RPMI8226 (cell line): ENCODE measurements at places on chromosomes 2 and 18.

- no peak for DNase-seq
Measured at GRCh38 chr18:22285361-22286140, 116.2 kb downstream of the GATA6 start.

DNA sequence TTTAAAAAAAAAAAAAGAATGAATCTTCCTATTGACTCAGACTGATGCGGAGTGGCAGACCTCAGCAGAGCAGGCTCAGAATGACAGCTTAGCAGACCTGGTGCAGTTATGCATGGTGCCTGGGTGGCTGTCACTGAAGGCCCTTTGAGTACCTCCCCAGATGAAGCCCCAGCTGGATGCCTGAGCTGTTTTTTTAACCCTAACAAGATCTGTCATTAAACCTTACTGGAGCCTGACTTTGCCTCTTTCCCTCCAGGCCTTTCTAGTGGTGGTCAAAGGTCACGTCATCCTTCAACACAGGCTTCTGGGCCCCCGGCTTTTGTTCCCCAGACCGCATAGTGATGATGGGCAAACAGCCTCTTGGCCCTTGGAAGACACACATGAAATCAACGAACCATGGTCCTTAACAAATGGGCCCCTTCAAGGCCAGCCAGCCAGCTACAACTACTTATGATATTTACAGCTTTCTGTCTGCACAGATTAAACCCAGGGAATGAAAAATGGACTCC is 138.3 kb upstream of the CYP1B1 start:
- DNase-seq, result no peak

- DNase-seq, result peak; percentile 30
Measured at GRCh38 chr2:172101821-172102390, 794 bp downstream of the DLX2 start.

DNA sequence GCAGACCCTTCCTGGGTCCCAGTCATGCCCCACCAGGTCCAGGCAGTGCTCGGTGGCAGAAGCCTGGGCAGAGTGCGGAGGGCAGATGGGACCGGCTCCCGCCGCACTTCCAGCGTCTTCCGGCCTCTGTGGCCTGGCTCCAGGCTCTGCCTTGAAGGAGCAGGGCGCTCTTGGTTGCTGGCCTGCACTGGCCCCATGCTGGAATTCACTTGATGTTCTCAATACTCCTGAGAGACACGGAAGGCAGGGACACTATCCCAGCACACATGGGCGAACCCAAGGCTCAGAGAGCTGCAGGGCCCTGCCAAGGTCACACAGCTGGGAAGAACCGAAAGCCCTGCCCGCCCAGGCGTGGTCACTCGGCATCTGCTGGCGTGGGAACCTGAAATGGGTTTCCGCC is 87.6 kb upstream of the ODC1 start:
- no peak for DNase-seq

GRCh38 chr2:231379266-231380215 is 16.0 kb upstream of the B3GNT7 start:
- DNase-seq, result no peak

- DNase-seq, result peak; percentile 17
Measured at GRCh38 chr2:149715005-149715592, 127.5 kb upstream of the MMADHC start.

DNA sequence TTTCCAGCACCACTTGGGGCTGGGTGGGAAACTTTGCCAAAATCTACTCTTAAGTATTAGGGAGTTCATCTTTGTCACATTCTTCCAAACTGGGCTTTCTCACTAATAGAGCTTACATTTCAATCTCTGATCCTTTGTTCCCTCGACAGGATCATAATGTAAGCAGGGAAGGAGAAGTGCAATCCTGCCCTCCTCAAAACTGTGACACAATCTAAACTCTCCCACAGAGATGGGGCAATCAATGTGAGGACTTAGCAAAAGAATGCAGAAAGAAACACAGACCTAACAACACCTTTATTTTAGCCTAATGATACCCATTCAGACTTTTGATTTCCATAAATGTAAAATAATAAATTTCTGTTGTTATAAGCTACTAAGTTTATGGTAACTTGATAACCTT is 40.8 kb downstream of the DSEL start:
- no peak for DNase-seq

DNA sequence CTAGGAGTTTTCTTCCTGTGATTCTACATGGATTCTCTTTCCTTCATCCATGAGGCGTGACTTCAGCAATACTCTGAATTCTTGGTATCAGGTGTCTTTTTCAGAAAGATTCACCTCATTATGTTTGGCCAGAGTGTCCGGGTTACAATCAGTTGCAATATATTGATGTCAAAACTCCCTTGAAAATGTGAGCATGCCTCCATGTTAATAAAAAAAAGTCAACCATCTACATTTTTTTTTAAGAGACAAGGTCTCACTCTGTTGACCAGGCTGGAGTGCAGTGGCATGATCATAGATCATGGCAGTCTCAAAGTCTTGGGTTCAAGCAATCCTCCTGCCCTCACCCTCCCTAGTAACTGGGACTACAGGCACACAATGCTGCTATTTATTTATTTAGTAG is 80.9 kb upstream of the NEUROD1 start:
- no peak for DNase-seq

DNA sequence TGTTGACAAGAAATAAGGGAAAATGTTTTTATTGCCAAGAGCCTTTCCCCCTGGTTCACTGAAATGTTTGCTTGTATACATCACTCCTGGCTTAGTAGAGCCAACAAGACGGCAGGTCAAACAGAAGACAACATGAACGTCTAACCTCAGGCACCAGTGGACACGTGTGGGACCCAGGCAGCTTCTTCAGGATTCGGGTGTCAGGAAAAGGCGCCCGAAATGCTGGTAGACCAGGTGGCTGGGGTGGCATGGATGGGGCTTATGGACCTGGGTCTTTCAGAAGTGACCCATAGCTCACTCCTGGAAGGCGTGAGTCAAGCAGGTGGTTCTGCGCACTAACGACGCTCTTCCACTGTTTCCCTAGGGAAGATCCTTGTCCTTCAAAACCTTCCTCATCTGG is 23.3 kb upstream of the NFATC1 start:
- DNase-seq, result no peak

GRCh38 chr2:60405271-60405919 is 148.1 kb downstream of the BCL11A start:
- DNase-seq, result no peak

DNA sequence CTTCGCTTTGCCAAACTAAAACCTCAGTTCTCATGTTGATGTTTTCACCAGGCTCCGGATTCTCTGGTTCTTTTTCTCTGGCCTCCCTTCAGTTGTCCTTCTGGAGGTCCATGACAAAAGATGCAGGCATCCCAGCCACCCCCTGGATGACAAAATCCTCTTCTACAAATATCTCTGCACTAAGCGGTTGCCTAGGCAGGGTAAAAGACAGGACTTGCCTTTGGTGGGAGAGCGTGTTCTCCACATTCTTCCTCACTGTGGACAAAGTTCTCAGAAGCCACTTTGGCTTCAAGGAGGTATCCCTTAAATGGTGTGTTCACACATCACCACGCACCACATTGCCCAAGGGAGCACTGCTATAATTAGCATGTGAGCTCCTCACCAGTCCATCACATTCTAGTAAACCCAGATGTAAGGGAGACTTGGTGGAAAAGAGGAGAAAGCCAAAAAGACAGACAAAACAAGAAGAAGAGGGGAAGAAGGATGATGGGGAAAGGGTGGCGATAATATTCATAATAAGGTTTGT is 23.6 kb upstream of the MRPL33 start:
- no peak for DNase-seq

- no peak for DNase-seq
Measured at GRCh38 chr2:174908284-174908683, 96.9 kb downstream of the CHN1 start.

DNA sequence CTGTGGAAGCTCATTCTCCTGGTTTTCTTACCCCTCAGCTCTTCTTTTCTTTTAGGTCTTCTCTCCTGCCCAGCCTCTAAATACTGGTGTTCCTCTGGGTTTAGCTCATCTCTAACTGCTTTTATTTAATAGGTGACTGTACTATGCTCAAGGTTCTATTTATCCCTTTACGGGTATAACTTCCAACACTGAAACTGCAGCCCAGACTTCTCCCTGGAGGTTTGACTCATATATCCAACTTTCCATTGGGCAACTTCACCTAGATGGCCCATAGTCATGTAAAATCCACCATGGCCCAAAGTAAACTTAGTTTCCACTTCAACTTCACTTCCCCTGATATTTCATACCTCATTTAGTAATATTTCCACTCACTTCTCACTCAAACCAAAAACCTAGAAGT is 273.1 kb downstream of the PLCL1 start:
- DNase-seq, result no peak

- no peak for DNase-seq
Measured at GRCh38 chr2:67799886-67800285, 262.9 kb downstream of the C1D start.

- peak; percentile 30 for DNase-seq
Measured at GRCh38 chr2:172985139-172985892, 90.3 kb upstream of the MAP3K20 start.

- no peak for DNase-seq
Measured at GRCh38 chr2:70697603-70698383, 70.2 kb downstream of the ADD2 start.

DNA sequence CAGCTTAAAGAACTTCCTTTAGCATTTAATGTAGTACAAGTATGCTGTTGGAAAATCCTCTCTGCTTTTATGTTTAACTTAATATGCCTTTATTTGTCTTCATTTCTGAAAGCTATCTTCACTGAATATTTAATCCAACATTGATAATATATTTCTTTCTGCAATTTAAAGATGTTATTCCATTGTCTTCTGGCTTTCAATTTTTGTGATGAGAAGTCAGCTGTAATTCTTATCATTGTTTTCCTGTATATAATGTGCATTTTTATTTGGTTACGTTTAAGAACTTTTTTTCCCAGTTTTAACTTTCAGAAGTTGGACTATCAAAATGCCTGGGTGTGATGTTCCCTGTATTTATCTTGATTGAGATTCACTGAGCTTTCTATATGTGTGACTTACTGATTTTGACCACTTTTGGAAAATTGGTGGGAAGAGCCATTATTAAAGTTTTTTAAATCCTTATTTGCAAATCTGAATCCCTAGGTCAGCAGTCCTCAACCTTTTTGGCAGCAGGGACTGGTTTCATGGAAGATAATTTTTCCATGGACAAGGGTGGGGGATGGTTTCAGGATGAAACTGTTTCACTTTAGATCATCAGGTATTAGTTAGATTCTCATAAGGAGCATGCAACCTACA is 241.0 kb downstream of the TNS1 start:
- DNase-seq, result no peak

- no peak for DNase-seq
Measured at GRCh38 chr2:109525836-109526235, 87.9 kb downstream of the SEPTIN10 start.

DNA sequence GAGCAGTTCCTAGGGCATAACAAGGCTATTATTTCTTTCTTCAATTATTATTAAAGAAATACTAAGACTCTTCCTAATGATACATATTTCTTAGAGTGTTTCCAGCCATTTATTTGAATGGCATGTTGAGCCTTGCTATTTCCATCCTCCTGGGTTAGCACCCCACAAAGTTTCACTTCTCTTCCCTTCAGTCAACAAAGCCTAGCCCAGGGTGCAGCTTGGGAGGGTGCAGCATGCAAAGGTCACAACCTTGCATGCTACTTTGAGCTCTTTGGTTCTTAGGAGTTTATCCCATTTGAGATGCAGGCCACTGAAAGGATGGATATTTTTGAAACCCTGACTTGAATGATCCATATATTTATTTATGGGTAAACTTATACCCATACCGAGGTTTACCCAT is 454.4 kb upstream of the MEIS1 start:
- DNase-seq, result peak; percentile 66

DNA sequence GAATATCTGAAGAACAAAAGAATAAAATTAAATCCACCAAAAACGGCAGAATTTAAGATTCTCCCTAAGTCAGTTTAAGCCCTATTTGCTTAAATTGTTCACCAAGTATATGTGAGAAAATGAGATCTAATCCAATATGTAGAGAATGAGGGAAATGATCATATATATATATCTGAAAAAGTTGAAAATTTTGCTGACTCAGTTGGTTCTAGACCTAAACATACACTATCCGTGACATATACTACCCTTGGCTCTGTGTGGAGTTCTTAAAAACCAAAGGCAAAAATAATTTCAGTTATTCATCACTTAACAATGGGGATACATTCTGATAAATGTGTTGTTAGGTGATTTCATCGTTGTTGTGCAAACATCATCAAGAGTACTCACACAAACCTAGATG is 7.3 kb downstream of the SS18 start:
- DNase-seq, result no peak

GRCh38 chr2:166984188-166984587 is 95.9 kb downstream of the XIRP2 start:
- DNase-seq, result no peak

GRCh38 chr2:215883799-215884198 is 129.6 kb downstream of the MREG start:
- DNase-seq, result no peak

- DNase-seq, result peak; percentile 53
Measured at GRCh38 chr2:197871780-197872456, 67.5 kb downstream of the PLCL1 start.

DNA sequence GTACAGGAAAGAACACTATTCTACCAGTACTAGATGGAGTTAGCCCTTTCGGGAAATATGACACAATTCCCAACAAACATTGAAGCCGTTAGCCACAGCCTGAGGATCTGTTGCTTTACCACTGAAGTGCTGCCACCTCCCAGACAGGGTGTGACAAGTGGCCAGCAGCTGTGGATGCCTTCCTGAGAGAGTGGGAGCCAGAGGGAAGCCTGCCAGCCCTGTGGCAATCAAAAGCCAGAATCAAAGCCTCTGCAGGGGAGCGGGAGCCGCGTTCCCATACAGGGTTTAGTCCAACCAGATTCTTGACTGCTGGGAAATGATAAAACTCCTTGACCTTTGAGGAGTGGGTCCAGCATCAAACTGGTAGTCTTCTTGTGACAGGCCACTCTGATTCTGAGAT is 38.0 kb downstream of the SLC4A1AP start:
- no peak for DNase-seq

GRCh38 chr2:165070076-165070475 is 114.8 kb upstream of the SLC38A11 start:
- DNase-seq, result no peak

GRCh38 chr2:209499069-209499468 is 75.2 kb downstream of the MAP2 start:
- DNase-seq, result no peak

DNA sequence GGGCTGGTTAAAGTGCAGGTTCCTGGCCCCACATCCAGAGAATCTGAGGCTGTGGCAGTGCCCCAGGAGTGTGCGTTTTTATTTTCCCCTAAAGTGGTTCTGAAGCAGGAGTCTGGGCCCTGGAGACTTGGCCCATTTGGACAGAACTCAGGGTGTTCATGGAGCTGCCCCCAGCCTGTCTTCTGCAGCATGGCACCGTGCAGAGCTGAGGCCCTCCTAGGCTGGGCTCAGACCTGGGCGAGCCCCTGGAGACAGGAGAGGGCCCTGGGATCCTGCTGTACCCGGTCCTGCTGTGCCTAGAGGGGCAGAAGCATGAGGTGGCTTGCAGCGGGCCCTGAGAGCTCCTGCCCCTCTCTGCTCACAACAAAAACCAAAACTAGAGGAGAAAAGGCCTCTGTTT is 58.8 kb upstream of the B3GNT7 start:
- DNase-seq, result no peak
